A549 (cell line): ENCODE measurements at places on chromosomes 4 and X.
A peak's percentile ranks its signal among the peaks of the same experiment; 100 is the strongest.

GRCh38 chrX:45070116-45071007 is 130.3 kb downstream of the DIPK2B start:
- peak; percentile 70 for DNase-seq

DNA sequence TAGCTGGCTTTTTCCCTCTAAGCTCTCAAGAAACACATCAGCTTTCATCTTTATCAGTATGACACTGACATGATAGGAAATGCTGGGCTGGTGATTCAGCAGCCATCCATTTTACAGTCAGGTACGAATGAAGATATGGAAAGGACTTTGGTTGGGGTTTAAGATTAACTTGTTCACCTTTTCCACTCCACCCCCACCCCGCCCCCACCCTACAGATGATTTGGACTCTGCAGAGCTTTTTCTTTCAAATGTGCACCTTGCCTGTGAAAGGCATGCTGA is 132.6 kb downstream of the AKAP4 start:
- DNase-seq, result no peak

DNA sequence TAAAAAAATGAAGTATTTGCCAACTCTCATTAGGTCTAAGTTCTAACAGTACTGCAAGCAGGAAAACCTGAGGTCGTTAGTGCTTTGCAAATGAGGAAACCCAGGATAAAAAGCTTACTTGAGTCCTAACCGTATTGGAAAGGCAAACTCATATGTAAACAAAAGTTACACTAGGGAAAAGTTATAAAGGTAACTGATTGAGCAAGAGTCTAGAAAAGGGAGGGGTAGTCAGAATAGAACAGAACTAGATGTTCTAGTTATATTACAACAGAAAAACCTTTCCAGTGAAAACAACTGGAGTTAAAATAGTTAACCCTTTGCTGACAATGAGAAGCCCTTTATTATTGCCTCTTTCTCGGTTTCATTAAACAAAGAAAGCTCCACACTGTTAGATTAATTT is 66.4 kb upstream of the MAOA start:
- DNase-seq, result no peak

DNA sequence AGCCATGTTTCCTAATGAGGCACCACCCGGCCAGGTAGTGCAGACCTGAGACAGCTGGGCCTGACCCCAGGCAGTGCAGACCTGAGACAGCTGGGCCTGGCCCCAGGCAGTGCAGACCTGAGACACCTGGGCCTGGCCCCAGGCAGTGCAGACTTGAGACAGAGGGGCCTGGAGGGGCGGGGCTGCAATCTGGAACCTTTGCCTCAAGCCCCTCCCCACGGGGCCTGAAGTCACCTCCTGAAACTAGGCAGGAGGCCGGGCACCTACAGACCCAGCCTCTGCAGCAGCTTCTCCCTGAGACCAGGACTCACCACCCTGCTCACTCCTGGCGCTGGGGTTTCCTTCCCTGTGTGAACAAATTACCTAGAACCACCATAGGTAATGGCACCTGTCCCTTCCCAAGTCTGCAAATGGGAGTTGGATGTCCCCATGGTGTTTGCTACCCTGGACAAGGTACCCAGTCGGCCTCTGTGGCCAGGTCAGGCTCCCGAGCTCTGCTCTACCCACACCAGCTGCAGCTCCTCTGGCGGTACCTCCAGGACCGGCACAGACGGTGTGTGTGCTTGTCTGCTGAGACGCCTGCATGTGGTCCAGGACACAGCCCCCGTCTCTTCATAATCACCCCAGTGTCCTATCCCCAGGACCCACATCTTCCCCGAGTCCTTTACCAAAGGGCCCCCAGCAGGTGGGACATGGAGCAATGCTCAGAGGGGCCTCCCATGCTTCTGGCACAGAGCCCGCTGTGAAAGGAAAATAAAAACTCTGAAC is 53.1 kb upstream of the C4orf50 start:
- no peak for DNase-seq

- DNase-seq, result no peak
These were observed 14.9 kb downstream of the NKX6-1 start for GRCh38 chr4:84484236-84484635.
